ENCODE measurements at places on chromosomes 13 and 19.

DNA sequence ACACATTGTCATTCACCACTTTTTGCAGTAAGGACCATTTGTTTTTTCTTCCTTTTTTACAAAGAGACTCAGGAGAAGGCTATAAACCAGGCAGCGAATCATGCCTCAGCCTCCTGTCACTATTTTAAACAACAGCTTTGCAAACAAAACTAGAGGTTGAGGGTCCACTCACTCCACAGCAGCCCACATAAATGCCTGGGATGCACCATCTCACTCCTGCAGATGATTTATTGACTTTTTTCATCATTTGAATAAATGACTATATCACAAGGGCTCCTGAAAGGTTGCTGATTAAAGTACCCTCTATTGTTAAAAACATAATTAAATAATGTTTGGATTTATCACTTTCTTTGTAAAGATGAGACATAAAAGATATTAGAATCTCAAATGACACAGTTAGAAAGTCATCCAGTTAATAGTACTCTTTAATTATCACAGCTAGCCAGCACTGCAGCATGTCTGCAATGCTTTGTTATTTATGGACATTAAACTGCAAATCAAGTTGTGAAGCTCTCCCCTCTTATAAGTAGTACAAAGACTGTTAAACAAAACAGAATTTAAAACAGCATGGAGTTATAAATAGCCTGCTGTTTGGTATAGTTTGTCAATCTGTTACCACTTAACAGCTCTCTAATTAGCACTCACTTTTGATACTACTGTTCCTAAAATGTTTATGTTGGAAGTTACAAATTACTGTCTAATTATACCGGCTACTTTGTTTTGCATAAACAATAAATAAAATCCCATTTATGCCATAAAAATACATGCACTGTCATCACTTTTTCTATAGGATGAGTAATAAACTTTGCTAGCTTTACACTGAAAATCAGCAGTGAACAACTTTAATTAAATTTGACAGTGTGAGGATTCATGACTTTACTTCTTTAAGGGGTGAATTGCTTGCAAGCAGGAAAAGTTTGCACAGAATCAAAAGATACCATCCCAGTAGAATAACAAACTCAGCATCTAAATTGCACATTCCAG is 853.2 kb downstream of the UQCRFS1 start:
- no peak for DNase-seq

GRCh38 chr13:75369981-75370380 is 112.0 kb downstream of the TBC1D4 start:
- no peak for DNase-seq

DNA sequence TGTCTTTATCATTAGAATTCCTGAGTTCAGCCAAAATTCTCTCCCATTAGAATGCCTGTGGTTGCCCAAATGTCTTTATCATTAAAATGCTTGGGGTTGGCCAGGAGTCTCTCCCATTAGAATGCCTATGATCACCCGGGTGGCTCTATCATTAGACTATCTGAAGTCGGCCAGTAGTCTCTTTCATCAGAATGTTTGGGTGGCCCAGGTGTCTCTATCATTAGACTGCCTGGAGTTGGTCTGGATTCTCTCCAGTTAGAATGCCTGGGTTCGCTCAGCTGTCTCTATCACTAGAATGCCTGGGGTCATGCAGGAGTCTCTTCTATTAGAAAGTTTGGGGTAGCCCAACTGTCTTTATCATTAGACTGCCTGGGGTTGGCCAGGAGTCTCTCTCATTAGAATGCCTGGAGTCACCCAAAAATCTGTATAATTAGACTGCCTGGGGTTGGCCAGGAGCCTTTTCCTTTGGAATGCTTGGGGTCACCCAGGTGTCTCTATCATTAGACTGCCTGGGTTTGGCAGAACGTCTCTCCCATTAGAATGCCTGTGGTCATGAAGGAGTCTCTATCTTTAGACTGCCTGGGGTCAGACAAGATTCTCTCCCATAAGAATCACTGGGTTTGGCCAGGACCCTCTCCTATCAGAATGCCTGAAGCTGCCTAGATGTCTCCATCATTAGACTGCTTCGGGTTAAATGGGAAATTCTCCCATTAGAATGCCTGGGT is 1478.3 kb downstream of the UQCRFS1 start:
- no peak for DNase-seq

- DNase-seq = no peak
These were observed 17.8 kb downstream of the GPR12 start for GRCh38 chr13:26742691-26743358.

GRCh38 chr13:113747291-113747833 is 11.7 kb upstream of the TMEM255B start:
- no peak for DNase-seq

GRCh38 chr19:14434543-14435319 is 1.6 kb downstream of the PKN1 start:
- no peak for DNase-seq

- no peak for DNase-seq
These were observed 4.4 kb upstream of the NDUFS7 start for GRCh38 chr19:1379126-1379905.

GRCh38 chr13:106089261-106089980 is 446.0 kb downstream of the EFNB2 start:
- DNase-seq = no peak

GRCh38 chr19:28705008-28705407 is 507.9 kb downstream of the UQCRFS1 start:
- no peak for DNase-seq

DNA sequence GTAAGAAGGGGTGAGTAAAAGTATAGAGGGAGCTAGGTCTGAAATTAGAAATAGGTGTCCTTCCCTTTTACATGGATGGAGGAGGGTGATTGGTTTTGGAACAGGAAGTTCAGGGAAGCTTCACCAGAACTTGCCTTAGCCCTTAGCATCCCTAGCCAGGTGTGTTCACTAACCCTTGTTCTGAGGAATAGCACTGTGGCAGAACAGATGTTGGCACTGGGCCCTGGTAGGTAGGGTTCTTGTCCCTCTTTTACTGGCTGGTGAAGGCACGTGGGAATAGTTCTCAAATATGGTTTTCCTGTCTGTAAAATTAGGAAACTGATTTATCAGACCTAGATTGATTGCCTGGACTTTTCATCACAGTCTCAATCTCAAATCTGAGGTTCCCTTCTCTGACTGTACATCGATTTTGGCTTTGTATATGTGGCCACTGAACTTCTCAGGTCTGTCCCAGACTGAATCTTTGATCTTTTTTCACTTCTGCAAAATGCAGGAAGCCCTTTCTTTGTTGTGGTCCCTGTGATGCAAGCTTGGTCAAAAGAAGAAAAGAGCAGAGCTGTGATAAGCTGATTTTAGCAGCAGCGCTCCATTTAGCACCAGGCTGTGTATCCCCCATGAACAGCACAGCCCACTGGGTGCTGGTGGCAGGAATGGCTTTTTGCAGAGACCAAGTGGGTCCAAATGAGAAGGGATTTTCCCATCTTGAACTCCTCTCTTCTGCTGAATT is 86.2 kb upstream of the HTR2A start:
- no peak for DNase-seq

GRCh38 chr19:27776524-27776923 is 1436.4 kb downstream of the UQCRFS1 start:
- no peak for DNase-seq

DNA sequence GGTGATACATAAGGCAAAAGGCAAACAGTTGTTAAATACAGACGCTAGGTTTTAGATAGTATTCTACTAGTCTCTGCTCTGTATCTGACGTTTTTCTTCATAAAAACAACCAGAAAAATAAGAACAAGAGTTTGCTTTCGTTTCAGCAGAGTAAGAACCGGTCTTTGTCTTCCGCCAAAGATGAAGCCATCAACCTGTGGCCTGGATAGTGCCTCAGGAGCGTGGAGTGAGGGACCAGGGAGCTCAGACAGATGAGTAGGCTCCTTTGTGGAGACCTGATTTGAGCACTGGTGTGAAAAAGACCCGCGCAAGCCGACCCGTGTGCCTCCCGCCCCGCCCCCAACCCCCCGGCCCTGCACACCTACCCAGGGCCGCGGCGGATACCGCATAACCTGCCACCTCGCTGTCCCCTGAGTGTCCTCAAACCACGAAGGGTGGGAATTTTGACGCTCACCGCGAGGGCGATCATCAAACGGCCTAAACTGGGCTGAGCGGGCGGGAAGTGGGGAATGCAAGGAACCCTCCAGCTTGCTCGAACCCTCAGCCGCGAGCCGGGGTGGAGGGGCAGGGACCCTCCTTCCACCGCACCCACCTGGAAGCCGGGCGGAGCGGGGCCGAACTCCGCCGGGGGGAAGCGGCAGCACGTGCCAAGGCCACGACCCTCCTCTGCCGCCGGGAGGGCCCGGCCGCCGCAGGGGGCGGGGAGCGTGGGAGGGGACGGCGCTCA is 866 bp upstream of the LMO7 start:
- DNase-seq = no peak

DNA sequence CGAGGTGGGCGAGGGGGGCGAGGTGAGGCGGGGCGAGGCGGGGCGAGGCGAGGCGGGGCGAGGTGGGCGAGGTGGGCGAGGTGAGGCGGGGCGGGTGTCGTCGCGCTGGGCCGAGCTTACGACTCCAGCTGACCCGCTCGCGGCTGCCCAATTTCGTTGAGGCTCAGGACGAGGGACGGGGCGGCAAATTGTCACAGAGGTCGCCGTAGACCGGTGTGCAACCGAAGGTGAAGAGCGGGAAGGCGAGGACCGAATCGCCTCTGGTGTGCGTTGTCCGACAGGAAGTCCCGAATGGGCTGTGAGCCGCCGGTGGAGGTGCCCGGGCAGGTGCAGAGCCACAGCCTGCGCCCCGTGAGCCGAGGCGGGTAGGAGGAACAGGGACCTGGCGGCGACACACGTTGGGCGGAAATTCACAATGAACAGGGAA is at the start of gene LACC1:
TSS of gene LACC1 (plus strand) at position 150 of the 427 bp plus-strand sequence. CDS start 1,082 bp downstream, outside the sequence.
- no peak for DNase-seq

GRCh38 chr19:57002710-57003109 is 117.1 kb upstream of the USP29 start:
- no peak for DNase-seq

GRCh38 chr19:51905206-51905605 is 389 bp upstream of the ZNF649 start:
- DNase-seq = no peak

GRCh38 chr19:32658075-32658474 is 16.9 kb downstream of the ANKRD27 start:
- no peak for DNase-seq

- DNase-seq = no peak
These were observed 1438.6 kb downstream of the UQCRFS1 start for GRCh38 chr19:27774337-27774736.

DNA sequence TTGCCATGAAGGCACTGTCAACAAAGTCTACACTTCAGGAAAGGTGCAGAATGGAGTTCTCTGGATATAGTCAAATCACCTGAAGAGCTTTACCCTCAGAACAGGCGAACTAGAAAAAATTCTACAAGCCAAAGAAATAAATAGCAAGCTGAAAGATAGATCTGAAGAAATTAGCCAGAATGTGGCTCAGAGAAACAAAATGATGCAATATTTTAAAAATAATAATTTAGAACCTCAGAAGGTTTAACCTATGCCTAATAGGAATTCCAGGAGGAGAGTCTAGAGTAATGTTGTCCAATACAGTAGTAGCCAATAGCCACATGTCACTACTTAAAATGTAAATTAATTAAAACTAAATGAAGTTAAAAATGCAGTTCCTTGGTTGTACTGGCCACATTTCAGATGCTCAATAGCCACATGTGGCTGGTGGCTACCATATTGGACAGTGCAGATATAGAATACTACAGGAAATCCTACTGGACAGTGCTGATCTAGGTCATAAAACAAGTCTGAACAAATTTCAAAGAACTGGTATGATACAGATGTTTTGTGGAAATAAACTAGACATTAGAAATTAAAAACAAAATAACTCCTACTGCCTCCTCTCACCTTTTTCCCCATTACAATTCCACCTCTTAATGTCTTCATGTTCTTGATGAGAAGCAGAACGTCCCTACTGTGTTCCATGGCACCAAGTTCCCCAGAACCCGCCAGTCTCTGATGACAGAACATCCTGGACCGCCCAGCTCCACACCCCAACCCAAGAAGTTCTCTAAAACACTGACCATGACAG is 679 bp upstream of the CDADC1 start:
- DNase-seq = no peak

DNA sequence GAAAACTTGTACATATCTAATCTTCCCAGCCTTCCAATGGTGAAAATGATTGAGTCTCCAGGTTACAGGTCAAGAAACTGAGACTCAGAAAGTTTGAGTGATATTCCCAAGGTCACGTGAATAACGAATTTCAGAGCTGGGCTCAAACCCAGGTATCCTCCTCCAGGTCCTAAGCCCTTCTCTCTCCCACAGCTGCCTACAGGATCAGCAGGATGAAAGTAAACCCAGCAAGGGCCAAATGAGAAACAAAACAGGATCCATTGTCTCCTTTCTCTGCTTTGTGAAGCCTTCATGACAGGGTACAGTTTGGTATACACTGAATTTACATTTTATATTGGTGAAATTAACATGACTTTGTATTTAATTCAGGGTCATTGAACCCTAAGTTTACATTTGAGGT is 208.1 kb downstream of the RBM26 start:
- no peak for DNase-seq

- no peak for DNase-seq
These were observed 1511.0 kb upstream of the SLC10A2 start for GRCh38 chr13:104577071-104577815.

- no peak for DNase-seq
These were observed 3.1 kb upstream of the LYPD3 start for GRCh38 chr19:43468354-43469159.

DNA sequence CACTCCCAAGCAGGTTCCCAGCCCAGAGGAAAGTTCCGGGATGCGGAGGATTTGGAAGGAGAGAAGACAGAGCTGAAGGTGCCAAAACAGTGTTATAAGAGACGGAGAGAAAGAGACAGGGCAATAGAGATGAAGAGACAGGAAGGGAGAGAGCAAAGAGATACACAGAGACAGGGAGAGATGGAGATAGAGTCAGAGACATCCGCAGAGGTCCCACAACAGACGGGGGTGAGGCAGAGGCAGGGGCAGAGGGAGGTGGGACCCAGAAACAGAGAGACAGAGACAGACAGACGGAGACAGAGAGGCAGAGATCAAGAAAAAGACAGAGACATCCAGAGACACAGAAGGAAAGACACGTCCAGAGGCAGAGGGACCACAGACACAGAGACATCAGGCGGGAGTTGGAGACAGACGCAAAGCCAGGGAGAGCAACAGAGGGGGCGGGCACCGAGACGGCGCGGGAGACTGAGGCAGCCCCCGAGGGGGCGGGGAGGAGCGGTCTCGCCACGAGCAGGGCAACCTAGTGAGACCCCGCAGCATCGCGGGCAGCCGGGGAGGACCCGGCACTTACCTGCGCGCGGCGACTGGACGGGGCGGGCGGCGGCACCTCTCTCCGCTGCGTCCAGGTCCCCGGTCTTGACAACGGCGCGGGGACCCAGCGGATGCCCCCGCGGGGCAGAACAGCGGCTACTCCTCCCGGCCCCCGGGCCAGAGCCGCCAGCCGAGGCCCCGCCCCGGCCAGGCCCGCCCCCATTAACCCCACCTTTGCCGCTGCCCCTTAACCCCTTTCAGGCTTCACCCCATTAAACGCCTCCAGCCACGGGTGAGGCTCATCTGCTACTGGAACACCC is at the start of gene GPR4:
TSS of gene GPR4 (minus strand) at position 689 of the 851 bp plus-strand sequence. CDS start 10,346 bp downstream, outside the sequence.
- no peak for DNase-seq
